ENCODE measurements at places on chromosomes 3 and 15.

DNA sequence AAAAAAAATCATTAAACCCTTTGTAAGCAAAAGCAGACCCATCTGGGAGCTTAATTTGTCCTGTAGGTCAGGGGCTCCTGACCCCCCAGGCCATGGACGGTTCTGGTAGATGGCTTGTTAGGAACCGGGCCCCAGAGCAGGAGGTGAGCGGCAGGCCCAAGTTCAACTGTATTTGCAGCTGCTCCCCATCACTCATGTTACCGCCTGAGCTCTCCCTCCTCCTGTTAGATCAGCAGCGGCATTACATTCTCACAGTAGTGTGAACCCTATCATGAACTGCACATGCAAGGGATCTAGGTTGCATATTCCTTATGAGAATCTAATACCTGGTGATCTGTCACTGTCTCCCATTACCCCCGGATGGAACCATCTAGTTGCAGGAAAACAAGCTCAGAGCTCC lies 60.7 kb downstream of the FSIP1 start:
- no peak for DNase-seq

GRCh38 chr3:13268120-13268519 lies 152.0 kb downstream of the NUP210 start:
- no peak for DNase-seq

DNA sequence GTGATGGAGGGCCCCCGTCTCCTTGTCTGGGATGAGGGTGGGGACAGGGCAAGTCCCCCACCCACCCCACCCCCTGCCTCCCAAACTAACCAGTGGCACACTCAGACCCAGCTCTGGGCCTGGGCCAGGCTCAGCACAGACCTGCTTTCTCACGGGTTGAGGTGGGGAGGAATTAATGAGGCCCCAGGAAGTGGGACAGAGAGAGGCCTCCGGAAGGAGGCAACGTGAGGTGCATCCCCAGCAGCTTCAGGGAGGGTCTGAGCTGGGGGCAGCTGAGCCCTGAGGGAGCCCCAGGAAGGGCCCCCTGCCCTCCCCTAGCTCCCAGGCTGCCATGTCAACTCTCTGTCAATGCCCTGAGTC lies 15.0 kb upstream of the GNAI2 start:
- no peak for DNase-seq

DNA sequence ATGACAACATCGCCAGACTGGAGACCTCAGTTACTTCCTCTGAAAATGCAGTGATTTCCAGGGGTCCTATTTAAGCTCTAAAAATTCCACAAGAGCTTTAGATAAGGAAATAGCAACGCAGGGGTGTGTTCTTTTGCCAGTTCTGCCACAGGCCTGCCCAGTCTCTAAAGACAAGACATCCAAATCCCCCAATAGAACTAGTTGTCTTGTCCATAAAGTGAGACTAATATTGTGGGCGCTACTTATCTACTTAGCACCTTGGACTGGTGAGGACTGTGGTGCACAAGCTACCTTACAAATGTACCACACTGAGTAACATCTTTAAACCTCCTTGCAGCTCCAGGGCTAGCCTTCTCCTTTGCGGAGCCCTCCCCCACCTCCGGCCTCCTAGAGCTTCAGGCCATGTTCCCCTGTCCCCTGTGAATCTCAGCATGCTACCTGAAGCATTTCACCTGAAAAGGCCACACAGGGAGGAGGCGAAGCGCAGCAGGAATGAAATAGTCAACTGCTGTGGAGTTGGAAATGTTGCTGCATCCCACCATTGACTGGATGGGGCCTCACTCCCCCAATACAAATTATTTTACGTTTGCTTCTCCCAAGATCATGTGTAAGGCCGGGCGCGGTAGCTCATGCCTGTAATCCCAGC lies 9.6 kb upstream of the LRRC2 start:
- DNase-seq = no peak

DNA sequence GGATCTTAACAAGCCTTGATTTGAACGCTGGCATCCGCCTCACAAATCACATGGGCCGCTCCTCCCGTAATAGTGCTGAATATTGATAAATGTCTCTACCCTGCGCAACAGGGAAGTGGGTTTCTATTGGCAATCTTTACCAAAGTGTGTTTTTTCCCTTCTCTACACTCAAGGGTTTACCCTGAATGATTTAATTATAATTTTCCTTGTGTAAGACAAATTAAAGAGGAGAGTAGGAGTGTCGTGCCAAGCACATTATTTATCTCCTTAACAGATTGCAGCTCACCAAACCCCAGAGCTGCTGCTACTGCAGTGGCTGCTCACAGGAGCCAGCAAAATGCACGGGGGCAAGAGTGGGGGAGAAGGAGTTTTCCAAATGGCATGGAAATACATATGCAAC lies 545.8 kb downstream of the FOXP1 start:
- no peak for DNase-seq

- no peak for DNase-seq
These were observed 121.5 kb upstream of the TSC22D2 start for GRCh38 chr3:150286390-150287147.

DNA sequence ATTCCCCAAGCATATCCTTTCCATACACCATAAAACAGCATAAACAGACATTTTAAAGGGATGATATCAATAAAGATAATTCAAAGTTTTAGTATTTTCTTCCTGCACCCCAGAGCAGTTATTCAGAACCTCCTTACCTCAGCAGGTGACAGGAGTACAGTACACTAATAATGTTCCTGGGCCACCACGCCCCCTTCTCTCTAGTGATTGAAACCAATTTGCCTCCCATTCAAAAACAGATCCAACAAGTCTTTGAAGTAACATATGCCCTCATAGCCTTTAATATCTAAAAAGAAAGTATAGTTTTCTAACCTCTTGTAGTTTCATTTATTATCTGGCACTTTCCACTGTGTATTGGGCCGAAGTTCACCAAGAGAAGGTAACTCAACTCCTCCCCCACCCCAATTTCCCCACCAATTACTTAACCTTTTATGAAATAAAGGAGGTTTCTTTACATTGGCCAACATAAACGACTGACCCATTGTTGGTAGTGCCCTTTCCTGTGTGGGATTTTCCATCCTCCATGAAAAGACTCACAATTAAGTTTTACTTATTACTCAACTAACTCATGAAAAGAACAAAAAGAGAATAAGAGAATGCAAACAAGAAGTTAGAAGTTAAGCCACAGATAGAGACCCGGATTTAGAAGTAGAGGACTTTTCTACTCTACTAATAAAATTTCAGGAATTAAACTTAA lies 5.0 kb upstream of the ATP8B4 start:
- no peak for DNase-seq

DNA sequence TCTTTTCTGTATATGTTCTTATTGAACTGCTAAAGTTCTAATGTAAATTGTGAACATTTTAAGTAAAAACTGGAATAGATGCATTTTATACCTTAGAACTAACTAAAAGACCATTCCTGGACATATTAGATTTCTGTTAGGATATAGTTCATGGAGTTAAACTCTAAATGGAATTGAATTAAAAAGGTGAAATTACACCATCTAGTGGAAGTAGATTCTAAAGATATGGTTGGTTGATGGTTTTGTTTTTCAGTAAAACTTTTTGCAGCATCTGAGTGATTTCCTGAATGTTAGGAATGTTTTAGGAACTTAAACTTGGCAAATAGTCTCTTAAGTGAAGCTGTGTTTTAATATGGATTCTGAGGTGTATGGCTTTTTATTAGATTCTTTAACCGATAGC lies 96.8 kb downstream of the SLMAP start:
- no peak for DNase-seq

DNA sequence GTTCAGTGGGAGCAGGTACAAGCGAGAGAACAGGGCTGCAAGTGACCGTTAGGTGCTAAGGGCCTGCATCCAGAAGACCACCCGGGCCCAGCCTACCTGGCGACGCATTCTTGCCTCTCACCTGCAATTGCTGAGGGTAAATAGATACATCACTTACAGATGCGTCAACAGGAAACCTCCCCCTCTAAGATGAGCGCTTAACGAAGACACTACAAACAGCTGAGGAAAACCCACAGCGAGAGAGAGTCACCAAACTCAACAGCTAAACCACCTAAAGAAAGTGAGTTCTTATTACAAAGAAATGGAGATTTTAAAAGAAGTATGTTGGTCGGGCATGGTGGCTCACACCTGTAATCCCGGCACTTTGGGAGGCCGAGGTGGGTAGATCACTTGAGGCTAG lies 157.9 kb downstream of the CHSY1 start:
- DNase-seq = no peak

DNA sequence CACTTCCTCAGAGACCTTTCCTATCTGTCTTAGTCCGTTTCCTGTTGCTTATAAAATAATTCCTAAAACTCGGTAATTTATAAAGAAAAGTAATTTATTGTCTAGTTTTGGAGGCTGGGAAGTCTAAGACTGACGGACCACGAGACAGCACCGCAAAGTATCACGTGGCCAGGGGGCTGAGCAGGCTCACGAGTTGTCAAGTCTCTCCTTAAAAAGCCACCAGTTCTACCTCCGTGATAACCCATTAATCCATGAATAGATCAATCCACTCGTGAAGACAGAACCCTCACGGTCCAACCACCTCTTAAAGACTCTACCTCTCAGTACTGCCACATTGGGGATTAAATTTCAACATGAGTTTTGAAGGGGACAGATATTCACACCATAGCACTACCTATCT lies 821 bp downstream of the LINS1 start:
- no peak for DNase-seq

- peak; percentile 35 for DNase-seq
These were observed 267.5 kb upstream of the CHRM5 start for GRCh38 chr15:33700695-33701303.

- DNase-seq = no peak
These were observed 23.5 kb upstream of the TNFSF10 start for GRCh38 chr3:172546628-172547214.

- no peak for DNase-seq
These were observed 306.0 kb downstream of the WDR72 start for GRCh38 chr15:53453253-53454105.

DNA sequence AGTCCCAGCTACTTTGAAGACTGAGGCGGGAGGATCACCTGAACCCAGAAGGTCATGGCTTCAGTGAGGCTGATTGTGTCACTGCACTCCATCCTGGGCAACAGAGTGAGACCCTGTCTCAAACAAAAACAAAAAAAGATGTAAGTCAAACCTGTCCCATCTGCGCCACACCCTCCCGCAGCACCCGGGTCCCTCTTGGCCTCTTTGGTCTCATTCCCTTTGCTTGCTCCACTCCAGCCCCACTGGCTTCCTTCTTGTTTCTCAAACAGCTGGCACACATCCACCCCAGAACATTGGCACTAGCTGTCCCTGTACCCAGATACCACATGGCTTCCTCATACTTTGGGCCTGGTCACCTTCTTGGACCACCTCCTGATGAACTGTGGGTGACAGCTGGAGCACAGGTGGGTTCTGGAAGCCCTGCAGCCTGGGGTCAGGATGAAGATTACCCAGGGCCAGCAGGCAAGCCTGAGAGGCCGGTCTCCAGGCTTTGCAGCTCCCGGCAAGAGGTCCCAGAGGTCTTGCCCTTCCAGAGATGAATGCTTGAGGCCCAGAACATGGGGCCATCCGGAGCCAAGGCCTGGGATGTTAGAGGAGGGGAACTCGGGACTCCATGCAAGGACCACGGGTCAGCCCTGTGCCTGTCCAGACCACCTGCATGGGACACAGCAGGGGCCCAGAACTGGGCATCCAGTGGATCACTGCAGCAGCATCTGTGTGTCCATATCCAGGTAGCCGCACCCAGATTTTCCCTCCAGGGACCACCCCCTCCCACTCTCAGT lies 10.9 kb upstream of the GATA2 start:
- DNase-seq = no peak

GRCh38 chr3:150170852-150171520 lies 200.3 kb upstream of the PFN2 start:
- DNase-seq = no peak

- no peak for DNase-seq
These were observed 54.9 kb downstream of the DCUN1D1 start for GRCh38 chr3:182925330-182925943.

DNA sequence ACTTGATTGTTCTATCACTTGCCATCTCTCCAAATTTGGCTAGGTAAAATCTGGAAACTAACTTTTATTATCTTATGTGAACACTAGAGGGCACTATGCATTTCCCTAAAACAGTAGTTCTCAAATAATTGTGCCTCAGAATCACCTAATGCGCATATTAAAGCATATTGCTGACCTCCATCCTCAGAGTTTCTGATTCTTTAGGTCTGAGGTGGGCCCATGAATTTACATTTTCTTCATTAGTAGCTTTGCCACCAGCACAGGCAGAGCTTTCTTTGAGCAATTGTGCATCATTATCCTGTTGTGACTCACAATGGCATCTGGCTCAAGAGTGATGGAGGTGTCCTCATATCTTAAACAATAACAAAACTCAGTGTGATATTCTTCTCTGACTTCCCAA lies 17.5 kb upstream of the BCHE start:
- no peak for DNase-seq

DNA sequence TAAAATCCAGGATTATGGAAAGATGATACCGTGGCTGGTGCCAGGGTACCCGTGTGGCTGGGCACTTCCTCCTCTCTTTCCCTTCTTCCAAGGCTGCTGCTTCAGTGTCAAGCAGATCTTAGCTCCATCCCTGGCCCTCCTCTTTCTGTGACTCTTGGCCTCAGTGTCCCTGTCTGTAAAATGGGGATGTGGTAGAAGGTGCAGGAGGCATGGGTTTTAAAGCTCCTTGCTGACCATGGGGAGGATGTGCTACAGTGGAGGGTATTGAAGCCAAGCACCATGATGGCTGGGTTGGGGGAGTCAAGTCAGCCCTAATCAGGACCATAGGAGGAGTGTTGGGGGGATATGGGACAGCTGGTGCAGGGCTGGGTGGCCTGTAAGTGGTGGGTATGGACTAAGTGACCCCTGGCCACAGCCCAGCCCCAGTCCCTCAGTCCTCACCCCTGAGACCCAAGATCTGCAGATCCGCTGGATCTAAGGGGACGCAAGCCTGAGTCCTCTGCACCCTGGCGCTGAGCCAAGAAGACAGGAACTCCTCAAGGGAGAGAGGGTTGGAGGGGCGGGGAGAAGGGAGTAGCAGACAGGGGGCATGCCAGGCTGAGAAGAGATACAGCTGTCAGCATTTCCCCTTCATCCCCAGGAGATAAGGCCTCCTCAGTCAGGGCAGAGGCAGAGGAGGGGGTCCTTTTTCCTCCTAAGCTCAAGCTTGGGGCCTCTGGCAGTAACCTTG lies 12.0 kb downstream of the PTH1R start:
- DNase-seq = no peak

DNA sequence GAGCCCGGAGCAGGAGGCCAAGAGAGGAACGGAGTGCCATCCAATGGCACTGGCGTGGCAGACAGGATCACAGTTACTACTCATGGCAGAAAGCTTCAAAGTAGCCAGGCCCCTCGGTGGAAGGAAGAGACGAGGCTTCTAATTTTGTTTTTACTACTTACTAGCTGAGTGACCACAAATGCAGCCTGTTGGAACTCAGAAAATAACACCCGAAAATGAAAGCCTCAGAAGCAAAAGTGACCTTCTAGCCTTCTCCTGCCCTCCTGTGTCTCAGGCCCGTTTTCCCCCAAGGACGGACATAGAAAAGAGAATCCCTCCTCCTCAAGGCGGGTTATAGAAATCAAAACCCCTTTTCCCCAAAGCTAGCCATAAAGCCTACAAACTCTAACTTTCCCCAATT lies 9.9 kb upstream of the STRA6 start:
- DNase-seq = no peak

Measured in SK-N-MC (cell line).